ENCODE measurements at places on chromosomes 16 and 17. TPM values are rescaled to one million over a fixed set of nuclear protein-coding genes. Genes with fewer than 3 reads are reported as not detected.

GRCh38 chr16:84561291-84561690 lies 56.6 kb downstream of the COTL1 start:
- DNase-seq, result no peak

DNA sequence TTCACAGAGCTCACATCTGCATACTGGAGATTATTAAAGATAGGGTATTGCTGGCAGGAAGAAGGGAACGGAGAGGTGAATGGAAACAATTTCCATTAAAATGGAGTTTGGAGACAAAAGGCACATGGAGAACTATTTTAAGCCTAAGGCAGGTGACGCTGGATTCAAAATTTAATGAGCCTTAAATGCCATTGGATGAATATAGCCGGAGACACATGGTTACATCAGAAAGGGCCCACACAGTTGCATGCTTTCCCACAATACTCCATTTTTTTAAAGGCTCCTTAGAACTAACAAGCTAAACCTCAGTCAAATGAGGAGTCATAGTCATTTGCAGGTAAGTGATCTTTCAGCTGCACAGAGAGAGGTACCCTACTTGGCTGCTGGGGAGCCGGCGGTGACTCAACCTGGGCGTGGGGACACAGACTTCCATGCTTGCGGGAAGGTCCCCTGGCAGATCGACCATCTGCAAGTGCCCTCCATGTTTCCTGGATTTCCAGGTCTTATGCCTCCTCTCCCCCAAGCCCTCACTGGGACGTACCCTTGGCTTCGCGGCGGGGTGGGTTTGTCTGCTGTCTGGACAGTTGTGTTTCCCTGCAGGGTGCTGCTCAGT lies 259.2 kb downstream of the CBLN1 start:
- DNase-seq, result no peak

Gene PRSS8
- 107 TPM for total RNA-seq

Gene ERI2
- total RNA-seq, result 22.3 TPM
